ENCODE measurements at places on chromosomes 2 and 18.
A peak's percentile ranks its signal among the peaks of the same experiment; 100 is the strongest.

- peak; percentile 67 for DNase-seq
Measured at GRCh38 chr2:65377556-65378192, 54.7 kb downstream of the SPRED2 start.

GRCh38 chr2:165645930-165646831 is 147.9 kb downstream of the GALNT3 start:
- DNase-seq = peak; percentile 41

DNA sequence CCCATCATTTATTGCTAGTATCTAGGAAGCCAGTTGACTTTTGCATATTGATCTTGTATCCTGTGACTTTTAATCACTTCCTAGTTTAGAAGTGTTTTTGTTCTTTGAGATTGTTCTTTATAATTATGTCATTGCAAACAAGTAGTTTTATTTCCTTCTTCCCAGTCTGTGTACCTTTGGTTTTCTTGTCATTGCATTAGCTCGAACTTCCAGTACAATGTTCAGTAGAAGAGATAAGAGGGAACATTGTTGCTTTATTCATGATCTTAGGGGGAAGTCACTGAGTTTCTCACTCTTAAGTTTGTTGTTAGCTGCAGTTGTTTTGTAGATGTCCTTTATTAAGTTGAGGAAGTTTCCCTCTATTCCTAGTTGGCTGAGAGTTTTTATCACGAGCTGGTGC is 61.0 kb downstream of the TRAPPC12 start:
- no peak for DNase-seq

DNA sequence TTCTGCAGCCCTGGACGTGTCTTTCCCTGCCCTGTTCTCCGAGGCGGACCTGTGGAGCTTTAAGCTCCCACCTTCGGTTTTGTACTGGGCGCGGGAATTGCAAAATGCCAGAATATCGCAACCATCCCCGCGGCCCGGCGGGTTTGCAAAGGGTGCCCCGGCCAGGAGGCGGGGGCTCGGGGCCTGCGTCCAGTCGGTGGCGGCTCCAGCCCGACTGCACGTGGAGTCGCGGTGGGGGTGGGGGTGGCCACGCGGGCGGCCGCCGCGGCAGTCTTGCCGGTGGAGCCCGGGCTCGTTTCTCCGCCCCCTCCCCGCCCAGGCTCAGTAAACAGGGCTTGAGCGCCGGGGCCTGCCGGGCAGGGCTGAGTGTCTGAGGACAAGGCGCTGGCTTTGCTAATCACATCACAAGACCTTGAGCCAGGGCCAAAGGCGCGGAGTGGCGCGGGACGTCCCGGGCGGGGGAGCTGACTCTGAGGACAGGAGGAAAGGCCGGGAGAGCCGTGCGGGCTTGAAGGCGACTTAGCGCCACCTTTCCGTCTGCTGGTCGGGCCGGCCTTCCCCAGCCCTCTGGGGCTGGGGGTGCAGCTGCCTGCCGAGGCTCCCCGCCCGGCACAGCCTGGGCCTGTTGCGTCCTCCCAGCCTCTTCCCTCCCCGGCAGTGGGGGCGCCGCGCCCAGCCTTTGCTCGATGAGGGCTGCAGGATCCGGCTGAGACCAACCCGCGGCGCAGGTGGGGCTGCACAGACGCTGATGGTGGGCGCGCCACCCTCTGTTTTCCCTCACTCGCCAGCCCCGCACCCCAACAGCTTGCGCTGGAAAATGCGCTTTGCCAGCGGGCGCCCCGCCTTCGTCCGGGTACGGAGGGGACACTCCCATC is 786 bp upstream of the ZFP36L2 start:
- DNase-seq = no peak

DNA sequence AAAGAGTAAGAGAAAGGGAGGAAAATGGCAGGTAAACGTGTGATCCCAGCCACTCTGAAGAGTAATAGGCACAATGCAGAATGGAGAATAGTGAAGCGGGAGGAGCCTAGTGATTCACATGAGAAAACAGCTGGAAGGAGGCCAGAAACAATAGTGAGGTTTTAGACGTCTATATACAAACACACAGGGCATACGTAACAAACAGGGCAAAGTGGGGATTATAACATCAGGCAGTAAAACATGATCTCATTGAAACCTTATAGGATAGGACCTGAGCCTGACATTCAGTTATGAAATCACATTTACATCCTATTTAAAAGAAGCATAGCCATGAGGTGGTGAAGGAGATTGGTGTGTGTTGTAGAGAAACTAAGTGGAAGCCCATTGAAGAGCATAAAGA is 33.0 kb upstream of the GATA6 start:
- DNase-seq = no peak

DNA sequence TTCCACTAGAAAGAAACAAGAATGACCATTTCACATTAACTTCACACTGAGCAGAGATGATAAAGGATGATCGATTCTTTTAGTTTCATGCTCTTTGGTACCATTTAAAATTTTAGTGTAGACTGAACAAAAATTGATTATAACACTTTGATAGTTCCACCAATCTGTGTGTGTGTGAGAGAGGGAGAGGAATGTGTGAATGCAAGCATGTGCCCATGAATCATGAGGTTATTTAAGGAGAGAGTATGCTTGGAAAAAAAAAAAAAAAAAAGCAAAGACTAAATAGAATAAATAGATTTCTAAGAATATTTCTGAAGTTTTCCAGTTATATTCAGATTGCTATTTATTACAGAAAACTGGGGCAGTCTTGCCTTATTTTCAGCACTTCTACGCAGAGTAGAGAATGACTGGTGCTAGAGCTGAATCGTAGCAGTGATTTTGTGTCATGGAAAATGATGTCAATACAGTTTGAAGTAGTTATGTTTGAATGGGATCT is 900.8 kb downstream of the SLC4A3 start:
- no peak for DNase-seq

GRCh38 chr2:150729495-150729955 is 242.1 kb upstream of the RND3 start:
- DNase-seq = no peak

DNA sequence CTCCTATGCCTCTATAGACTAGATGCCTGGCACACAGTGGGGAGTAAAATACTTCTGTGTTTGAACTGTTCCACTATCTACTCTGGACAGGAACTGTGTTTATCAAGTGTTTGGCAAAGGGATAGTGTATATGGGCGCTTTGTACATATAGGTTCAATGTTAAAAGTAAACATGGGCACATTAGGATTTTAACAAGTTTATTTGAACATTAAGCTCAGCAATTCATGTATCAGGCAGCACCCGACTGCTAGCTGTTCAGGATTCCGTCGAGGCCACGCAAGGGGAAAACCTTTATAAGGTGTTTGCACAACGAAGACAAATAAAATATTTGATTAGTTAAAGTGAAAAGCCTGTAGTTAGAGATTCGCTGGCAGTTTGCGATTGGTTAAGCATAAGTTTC is 43.4 kb upstream of the ROCK2 start:
- DNase-seq = no peak
